ENCODE measurements at places on chromosomes 5 and 9. TPM values are rescaled to one million over a fixed set of nuclear protein-coding genes. Genes with fewer than 3 reads are reported as not detected.

DNA sequence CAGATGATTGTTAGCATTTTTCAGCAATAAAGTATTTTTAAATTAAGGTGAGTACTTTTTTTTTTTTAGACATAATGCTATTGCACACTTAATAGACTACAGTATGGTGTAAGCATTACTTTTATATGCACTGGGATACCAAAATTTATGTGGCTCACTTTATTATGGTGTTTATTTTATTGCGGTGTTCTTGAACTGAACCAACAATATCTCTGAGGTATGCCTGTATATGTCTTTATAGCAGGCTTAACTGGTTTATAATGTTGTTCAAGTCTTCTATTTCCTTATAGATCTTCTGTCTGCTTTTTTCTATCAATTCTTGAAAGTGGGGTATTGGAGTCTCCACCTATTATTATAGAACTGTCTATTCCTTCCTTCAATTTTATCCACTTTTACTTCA, 18.0 kb downstream of the ZBTB43 start:
- DNase-seq = no peak

- no peak for DNase-seq
These were observed 765.4 kb upstream of the DMAC1 start for GRCh38 chr9:8564960-8565359.

GRCh38 chr5:51652980-51653379, 269.7 kb downstream of the ISL1 start:
- no peak for DNase-seq

DNA sequence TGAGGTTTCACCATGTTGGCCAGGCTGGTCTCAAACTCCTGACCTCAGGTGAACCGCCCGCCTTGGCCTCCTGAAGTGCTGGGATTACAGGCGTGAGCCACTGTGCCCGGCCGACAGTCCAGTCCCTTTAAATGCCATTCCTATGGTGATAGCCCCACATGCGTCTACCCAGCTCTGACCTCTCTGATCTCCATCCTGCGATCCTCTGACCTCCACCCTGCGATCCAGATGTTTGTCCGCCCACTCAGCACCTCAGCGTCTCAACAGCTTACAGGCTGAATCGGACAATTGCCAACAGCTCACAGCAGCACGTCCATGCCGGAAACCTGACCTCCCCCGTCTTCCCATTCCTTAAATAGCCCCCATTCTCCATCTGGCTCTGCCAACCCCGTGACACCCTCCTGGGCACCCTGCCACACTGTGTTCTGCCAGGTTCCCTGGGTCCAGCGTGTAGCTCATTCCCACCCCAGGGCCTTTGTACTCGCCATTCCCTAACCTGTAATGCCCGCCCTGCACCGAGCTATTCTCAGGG, 44.0 kb upstream of the RNU6ATAC start:
- DNase-seq = no peak

DNA sequence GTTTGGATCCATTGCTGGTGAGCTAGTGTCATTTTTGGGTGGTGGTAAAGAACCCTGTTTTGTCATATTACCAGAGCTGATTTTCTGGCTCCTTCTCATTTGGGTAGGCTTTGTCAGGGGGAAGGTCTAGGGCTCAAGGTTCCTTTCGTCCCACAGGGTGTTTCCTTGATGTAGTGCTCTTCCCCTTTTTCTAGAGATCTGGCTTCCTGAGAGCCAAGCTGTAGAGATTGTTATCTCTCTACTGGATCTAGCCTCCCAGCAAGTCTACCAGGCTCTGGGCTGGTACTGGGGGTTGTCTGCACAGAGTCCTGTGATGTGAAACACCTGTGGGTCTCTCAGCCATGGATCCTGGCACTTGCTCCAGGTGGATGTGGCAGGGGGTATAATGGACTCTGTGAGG, 145.9 kb downstream of the HINT1 start:
- no peak for DNase-seq

DNA sequence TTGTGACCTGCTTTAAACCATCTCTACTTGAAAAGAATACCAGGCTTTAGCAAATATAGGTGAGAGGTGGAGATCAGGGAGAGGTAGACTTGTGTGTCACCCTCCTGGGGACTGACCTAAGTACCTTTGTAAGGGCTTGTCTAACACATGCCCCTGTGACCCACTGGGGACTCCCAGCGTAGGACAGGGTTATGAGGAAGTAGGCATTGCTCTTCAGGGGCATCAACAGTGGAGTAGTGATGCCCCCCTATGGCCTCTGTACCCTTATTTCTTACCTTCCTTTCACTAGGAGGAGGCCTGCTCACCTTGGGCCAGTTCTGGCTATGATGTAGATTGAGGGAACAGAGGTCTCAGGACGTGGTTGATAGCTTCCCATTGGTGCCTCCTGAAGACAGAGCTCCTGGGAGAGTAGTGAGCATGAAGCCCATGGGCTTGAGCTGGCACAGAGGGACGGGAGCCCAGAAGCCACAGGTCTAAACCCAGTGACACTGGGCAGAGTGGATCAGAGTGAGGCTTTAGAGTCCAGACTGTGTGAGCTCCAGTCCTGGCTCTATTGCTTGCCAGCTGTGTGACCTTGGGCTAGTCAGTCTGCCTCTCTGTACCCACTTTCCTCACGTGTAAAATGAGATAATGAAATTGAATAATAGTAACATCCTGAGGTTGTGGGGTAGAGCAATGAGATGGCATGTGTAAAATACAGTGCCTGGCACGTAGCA, 191.7 kb downstream of the AOPEP start:
- no peak for DNase-seq

- DNase-seq = no peak
These were observed 374.9 kb downstream of the PSAT1 start for GRCh38 chr9:78671785-78672184.

DNA sequence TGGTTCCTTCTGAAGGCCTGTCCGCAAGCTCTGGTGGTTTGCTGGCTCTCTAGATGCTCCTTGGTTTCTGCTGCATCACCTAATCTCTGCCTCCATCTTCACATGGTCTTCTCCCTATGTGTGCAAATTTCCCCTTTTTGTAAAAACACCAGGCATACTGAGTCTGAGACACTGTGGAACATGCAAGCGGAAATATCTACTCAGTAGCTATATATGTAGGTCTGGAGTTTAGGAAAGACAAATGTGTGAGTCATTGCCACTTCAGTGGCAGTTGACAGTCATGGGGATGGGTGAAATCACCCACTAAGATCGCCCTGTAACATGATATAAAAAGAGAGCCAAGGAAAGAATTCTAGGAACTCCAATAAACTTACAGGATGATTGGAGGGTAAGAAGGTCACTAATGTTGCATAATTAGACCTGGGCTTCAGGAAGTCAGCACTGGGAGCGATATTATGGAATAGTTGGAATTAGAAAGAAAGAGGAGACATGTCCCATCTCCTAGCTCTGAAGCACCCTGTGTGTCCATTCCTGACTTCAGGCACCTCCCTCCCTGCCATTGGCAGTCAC, 22.7 kb upstream of the UBLCP1 start:
- DNase-seq = no peak

DNA sequence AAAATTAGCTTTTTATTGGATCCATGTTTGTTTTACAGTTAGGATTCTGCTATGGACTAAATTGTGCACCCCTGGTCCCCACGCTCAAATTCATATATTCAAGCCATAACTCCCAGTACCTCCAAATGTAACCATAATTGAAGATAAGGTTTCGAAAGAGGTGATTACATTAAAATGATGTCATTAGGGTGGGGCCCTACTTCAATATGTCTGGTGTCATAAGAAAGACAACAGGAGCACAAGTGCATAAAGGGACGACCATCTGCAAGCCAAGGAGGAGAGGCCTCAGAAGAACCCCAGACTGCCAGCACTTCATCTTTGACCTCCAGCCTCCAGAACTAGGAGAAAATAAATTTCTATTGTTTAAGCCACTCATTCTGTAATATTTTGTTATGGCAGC, 7.4 kb upstream of the HNRNPA0 start:
- DNase-seq = no peak

- DNase-seq = no peak
These were observed 1.4 kb downstream of the LRSAM1 start for GRCh38 chr9:127452691-127453090.

- peak; percentile 79 for DNase-seq
These were observed 53.5 kb downstream of the PPP2R2B start for GRCh38 chr5:146825033-146825432.

GRCh38 chr5:18333841-18334240, 699.6 kb downstream of the TAF11L14 start:
- no peak for DNase-seq

DNA sequence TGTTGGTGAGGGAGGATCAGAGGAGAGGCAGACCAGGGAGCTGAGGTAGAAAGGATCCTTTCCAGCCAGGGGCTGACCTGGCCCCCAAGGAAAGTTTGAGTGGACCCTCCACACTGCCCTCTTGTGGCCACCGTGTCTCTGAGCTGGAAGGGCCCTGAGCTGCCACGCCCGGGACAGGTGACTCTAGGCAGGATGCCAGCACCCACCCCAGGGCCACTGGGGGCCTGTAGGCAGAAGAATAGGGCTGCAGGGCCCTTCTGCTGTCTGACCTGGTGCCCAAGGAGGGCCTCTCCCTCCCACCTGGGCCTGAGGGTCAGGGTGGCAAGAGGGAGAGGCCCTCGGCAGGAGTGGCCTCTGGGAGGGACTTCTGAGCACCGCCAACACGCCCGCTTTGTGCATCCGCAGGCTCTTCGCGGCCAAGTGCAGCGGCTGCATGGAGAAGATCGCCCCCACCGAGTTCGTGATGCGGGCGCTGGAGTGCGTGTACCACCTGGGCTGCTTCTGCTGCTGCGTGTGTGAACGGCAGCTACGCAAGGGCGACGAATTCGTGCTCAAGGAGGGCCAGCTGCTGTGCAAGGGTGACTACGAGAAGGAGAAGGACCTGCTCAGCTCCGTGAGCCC, 76.8 kb downstream of the LMX1B start:
- peak; percentile 84 for DNase-seq

GRCh38 chr5:159031513-159031912, 68.2 kb downstream of the EBF1 start:
- peak; percentile 33 for DNase-seq

DNA sequence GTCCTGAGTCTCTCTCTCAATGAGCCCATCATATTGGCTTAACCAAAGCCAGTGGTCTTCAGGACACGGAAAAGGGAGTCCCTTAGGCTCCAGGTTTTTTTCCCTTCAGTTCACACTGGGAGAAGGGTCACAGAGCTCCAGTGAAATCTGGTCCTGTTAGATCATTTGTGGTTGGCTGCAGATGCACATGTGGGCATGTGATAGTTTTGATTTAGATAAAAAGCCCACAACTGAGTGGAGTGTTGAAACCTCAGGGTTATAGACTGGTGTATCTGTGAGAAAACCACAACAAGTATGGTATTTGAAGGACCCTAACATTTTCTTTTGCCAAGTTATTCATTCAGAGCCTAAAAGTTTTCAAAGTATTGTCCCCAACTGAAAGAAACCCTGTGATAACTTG, 46.7 kb downstream of the PRLR start:
- DNase-seq = no peak

Gene SPINK1
- polyA plus RNA-seq = 0.90 TPM

Gene CCDC69
- polyA plus RNA-seq = 2.7 TPM

Gene GNAQ
- polyA plus RNA-seq = 22.3 TPM

Gene ARHGEF28
- polyA plus RNA-seq = 0.64 TPM

Gene SPATA6L
- 1.9 TPM for polyA plus RNA-seq

Gene HTR1A
- polyA plus RNA-seq = 0.92 TPM

Gene IL5
- polyA plus RNA-seq = not detected

Gene GARIN3
- not detected for polyA plus RNA-seq

Gene UQCRQ
- 1,308 TPM for polyA plus RNA-seq

Gene ACER2
- 0.87 TPM for polyA plus RNA-seq

Measured in GM23338 (cell line).